GM23248 (cell line): ENCODE measurements at places on chromosomes 13 and 19. TPM values are rescaled to one million over a fixed set of nuclear protein-coding genes. Genes with fewer than 3 reads are reported as not detected.

APOE gene
- total RNA-seq, result 0.76 TPM in 1 of 2 replicates, not detected in the other

KRTDAP gene
- not detected in 2 replicates for total RNA-seq

HRC gene
- not detected in 2 replicates for total RNA-seq

CYP2A6 gene
- not detected in 2 replicates for total RNA-seq

ZNF649 gene
- total RNA-seq, result 3.8 and 5.8 TPM in 2 replicates

- no peak for DNase-seq
Observed at GRCh38 chr13:46031581-46032263, 20.8 kb downstream of the ZC3H13 start.

DNA sequence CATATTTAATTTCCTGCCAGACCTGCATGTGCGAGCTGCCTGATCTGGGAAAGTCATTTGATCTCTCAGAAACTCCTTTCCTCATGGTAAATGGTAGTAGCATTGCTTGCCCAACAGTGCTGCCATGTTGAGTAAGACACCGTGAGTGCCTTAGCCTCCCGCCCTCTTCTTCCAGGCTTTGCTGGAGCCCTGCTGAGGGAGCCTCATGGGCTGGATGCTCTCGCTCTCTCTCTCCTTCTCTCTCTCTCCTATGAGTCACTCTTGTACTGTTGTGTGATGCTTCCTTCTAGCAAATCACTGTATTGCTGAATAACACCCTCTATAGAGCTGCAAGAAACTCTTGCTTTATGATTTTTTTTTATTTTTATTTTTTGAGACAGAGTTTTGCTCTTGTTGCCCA is 365.5 kb downstream of the UQCRFS1 start:
- DNase-seq, result peak; percentile 69

GRCh38 chr19:56403764-56404704 is at the start of gene ZNF583:
TSS of gene ZNF583 (plus strand) at chr19:56404332. CDS start at chr19:56407115, 2,783 bp downstream.
- DNase-seq, result peak; percentile 99

- DNase-seq, result peak; percentile 78
Observed at GRCh38 chr13:79989217-79989661, 351.7 kb downstream of the SPRY2 start.

- DNase-seq, result peak; percentile 75
Observed at GRCh38 chr19:47230054-47230920, 712 bp downstream of the BBC3 start.

- no peak for DNase-seq
Observed at GRCh38 chr13:112452380-112453206, 76.4 kb downstream of the SPACA7 start.

- no peak for DNase-seq
Observed at GRCh38 chr19:15284896-15285295, 47.4 kb downstream of the BRD4 start.

DNA sequence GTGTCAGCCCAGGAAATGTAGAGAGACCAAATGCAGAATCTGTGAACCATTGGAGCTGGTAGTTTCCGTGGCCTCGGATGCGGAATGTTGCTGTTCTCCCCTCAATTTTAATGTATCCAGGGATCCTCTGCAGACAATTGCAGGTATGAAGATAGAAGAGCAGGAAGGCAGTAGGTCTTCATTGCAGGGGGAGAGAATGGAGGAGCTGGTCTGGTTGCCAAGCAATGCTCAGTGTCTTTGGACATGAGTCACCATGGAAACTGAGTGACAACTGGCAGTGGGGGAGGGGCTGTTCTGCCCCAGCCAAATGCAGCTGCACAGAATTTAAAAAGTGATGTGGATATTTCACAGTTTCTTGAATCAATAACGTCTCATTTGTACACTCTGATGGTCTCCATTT is 56.1 kb upstream of the ZNF835 start:
- DNase-seq, result no peak

DNA sequence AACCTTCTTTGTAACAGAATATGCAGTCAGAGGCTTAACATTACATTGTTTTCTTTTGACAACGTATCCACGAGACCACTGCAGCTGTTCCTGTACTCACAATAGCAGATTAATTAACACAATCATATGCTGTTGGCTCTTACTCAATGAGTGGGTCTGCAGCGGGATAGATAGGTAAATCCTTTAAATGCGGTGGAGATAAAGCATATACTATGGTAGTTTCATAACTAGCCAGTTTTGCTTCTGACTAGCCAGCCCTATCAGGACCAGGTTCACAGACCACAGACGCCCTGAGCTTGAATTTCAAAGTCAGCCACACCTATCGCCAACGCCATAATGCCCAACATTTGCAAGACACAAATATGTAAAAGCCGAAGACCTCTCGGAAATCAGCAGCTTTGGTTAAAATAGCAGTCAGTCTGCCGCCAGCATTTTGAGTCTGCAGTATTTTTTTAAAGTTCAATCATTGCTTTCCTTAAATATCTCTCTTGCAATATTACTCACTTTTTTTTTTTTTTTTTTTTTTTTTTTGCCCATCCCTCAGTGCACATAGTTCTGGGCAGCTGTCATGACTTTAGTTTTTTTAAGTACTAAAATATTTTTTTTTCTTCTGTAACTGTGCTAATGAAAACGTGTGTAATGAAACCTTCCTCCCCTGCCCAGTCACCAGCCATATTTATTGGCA is 120.5 kb downstream of the ZNF536 start:
- no peak for DNase-seq

DNA sequence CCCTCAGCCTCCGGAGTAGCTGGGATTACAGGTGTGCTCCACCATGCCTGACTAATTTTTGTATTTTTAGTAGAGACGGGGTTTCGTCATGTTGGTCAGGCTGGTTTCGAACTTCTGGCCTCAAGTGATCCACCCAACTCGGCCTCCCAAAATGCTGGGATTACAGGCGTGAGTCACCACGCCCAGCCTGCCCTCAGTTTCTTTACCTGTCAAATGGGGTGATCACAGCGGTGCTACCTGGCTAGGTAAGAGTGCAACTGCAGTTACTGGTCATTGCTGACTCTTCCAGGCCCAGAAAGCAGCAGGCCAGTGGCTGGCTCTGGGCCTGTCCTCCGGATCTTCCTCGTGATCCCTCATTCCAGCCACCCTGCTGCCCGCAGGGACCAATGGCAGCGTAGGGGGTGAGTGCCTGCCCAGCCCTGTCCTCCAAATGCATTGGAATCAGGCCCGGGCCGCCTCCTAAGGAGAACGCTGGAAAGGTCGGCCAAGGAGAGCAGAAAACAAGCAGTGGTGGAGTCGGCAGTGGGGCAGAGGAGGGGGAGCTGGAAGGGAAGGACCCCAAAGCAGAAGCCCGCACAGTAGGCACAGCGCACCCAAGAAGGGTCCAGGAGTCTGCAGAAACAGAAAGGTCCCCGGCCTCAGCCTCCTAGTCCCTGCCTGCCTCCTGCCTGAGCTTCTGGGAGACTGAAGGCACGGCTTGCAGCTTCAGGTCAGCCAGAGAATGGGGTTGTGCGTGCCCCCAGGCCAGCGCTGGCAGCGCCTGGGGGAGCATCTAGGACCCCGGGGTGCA is 1.8 kb upstream of the SLC27A1 start:
- peak; percentile 55 for DNase-seq

DNA sequence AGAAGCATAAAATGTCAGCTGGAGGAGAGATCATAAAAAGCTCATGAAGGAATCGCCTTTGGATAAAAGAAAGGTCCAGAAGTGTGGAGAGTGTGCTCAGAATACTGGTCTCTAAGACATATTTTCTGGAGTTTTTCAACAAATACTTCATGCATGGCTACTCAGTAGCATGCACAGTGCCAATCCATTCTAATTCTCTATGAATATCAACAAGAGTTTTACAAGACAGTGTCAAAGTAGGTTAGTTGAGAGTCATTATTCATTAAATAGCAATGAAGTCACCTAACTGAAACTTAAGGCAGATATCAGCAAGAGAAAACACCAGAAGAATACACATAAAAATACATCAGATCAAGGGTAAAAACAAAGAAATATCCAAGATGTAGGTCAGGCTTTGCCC is 1243.2 kb upstream of the SLC10A2 start:
- DNase-seq, result no peak

DNA sequence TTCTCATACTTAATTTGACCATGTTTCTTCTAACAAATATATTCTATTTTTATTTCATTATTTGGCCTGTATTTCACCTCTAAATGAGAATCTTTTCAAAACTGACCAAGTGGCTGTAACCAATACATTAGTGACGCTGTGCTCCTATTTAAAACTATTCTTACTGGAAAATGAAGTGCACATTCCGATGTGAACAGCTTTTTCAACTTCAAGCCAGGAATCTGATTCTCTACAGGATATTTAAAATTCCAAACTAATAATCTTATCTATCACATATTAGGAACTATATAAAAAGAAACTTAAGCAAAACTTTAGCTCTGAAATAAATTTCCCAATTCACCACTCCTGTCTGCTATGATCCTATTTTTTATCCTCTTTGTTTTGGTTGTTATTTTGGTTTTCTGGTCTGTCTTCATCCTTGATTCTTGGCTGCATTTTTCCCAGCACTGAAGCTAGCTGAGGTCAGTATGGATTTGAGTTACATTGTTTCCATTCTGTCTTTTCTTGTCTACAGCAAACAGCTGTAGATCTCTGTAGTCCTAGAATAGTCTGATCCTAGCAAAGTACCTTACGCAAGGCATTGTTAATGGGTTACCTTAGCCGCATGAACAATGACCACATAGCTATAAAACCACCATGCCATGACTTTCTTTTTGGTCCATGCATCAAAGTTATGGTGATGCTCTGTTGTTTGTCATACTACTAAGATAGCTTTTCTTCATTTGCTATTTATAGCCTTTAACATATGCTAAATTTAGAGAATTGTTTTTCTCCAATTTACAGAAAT is 748.6 kb upstream of the SPRY2 start:
- DNase-seq, result no peak

DNA sequence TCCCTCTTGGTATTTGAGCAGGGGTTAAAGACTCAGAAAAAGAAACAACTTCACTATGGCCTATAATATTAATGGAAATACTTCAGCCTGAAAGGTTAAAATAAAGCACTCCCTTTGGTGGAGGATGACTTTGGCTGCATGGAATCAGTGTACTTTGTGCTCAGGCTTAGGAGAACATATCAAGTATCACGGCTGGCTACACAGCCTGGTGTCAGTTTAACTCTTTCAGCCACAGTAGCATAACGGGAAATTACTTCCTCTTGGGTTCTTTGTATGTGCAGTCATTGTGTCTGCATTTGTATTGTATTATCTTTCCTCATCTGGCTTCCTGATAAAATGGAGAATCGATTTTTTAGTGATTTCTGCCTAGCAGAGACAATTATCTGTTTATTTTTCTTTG is 239.0 kb downstream of the GGACT start:
- DNase-seq, result no peak

DNA sequence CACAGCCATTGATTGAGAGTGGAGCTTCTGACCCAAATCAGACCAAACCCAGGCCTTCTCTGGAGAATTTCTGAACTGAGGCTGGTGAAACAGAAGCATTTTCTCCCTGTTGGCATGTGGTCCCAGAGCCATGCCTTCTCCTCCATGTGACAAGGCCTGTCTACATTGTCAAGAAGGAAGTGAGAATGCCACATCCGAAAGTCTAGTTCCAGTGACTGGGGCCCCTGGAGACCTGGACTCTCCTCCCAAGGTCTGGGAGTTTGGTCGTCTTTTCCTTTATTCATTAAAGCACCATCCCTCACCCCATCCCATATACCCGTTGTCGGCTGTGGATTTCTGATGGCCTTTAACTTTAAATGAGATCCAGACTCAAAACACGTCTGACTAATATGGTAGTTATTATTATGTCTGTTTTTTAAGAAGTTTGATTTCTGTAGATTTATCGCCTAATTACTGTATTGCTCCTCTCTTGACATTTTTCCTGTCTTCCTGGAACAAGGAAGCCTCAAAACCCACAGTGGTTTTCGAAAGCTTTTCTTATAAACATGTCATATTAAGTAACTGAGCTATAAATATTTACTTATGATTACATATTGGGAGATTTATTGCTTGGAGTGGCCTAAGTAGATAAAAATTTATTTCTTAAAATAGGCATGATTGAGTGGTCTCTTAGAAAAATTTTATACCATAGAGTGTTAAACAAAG is 128.3 kb upstream of the FRY start:
- DNase-seq, result no peak

- DNase-seq, result no peak
Observed at GRCh38 chr13:40563350-40564125, 102.9 kb downstream of the FOXO1 start.

GRCh38 chr13:44231786-44232516 is 141.7 kb upstream of the SERP2 start:
- peak; percentile 95 for DNase-seq

DNA sequence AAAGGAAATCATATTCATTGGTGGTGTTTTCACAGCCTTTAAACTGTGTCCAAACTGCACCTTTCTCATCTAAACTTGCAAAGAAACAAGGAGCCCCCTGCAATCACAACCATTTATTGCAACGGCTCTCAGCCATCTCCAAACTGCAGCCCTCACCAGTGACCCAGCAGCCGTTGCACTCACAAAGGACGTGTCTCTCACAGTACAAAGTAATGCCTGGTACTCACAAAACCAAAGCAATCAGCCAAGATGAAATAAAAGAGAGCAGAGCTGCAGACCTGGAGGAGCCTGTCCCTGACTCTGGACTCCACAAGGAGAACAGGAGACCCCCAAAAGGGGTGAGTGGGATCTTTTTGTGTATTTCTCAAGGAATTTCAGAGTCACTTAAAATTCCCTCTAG is 20.2 kb upstream of the CEACAM21 start:
- no peak for DNase-seq

DNA sequence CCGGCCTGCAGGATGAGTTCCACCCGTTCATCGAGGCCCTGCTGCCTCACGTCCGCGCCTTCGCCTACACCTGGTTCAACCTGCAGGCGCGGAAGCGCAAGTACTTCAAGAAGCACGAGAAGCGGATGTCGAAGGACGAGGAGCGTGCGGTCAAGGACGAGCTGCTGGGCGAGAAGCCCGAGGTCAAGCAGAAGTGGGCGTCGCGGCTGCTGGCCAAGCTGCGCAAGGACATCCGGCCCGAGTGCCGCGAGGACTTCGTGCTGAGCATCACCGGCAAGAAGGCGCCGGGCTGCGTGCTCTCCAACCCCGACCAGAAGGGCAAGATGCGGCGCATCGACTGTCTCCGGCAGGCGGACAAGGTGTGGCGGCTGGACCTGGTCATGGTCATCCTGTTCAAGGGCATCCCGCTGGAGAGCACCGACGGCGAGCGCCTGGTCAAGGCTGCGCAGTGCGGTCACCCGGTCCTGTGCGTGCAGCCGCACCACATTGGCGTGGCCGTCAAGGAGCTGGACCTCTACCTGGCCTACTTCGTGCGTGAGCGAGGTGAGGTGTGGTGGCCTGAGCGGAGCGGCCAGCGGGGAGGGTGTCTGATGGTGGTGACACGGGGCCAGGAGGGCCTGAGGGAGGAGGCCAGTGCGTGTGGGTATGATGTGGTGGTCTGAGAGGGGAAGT is 15.5 kb downstream of the NFIC start:
- no peak for DNase-seq

DNA sequence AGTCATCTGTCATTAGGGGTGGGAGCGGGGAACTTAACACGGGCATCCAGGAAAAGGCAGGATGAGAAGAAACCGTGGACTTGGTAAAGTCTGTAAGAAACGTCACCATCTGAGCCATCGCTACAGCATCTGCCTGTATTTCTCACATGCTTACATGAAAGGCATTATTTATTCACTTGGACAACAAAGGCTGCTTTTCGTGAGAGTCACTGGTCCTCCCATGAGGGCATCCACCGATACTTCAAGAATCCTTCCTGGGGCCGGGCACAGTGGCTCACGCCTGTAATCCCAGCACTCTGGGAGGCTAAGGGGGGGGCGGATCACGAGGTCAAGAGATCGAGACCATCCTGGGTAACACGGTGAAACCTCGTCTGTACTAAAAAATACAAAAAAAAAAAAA is 16.1 kb downstream of the ZNF446 start:
- no peak for DNase-seq

GRCh38 chr19:48582168-48582567 is 24.4 kb upstream of the SPACA4 start:
- DNase-seq, result no peak
